GM03348 (cell line): ENCODE measurements at places on chromosomes 6 and 20.

GRCh38 chr6:4289770-4290320 is 154.5 kb upstream of the ECI2 start:
- no peak for DNase-seq

DNA sequence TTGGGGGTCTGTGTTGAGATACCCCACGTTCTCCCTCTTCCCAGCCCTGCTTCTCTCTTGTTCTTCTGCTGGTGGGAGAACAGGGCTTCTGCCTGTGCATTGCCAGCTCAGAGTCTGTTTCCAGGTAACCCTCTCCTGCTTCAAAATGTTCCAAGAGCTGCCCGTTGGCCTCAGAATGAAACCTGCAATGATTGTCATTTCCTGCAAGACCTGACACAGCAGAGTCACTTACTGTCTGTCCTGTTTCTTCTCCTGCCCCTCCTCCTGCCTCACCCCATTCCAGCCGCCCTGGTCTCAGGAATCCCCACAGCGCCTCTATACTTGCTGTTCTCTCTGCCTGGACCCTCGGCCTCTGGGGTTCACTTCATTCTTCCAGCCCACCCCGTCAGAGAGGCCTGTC is 81.4 kb upstream of the ARID1B start:
- DNase-seq = no peak

GRCh38 chr20:42775037-42775436 is 414.7 kb downstream of the PTPRT start:
- DNase-seq = no peak

GRCh38 chr20:23436681-23437080 is 2.8 kb upstream of the CSTL1 start:
- DNase-seq = no peak

DNA sequence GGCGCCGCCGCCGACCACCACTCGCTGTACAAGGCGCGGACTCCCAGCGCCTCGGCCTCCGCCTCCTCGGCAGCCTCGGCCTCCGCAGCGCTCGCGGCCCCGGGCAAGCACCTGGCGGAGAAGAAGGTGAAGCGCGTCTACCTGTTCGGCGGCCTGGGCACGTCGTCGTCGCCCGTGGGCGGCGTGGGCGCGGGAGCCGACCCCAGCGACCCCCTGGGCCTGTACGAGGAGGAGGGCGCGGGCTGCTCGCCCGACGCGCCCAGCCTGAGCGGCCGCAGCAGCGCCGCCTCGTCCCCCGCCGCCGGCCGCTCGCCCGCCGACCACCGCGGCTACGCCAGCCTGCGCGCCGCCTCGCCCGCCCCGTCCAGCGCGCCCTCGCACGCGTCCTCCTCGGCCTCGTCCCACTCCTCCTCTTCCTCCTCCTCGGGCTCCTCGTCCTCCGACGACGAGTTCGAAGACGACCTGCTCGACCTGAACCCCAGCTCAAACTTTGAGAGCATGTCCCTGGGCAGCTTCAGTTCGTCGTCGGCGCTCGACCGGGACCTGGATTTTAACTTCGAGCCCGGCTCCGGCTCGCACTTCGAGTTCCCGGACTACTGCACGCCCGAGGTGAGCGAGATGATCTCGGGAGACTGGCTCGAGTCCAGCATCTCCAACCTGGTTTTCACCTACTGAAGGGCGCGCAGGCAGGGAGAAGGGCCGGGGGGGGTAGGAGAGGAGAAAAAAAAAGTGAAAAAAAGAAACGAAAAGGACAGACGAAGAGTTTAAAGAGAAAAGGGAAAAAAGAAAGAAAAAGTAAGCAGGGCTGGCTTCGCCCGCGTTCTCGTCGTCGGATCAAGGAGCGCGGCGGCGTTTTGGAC is 2.0 kb downstream of the SOX4 start:
- peak; percentile 43 for DNase-seq

DNA sequence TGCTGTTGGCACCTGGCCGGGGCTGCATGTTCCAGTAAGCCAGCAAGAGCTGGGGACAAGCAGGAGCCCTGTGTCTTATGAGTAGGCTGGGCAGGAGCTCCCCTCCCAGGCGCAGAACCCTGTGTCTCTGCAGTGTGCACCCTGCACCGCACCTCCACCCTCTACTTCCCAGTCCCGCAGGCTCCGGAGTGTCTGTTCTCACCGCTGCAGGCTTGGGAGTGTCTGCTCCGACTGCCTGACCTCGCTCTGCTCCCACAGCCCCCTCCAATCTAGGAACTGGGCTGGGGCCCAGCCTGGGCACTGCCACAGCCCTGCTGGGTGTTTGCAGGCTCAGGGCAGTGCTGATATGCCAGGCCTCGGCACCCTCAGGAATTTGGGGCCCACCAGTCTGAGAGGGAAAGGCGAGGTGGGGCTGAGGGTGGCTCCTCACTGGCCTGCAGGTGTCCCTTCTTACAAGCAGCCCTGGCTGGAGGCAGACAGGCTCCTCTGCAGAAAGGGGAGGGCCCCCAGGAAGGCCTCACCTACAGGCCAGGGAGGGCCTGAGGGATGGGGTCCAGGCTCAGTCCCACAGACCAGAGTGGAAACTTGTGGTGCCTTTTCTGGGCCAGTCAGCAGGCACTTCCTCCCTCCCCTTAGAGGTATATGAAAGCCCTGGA is 871.6 kb upstream of the GJE1 start:
- DNase-seq = no peak

GRCh38 chr6:98469141-98469540 is 365.2 kb upstream of the POU3F2 start:
- DNase-seq = no peak

DNA sequence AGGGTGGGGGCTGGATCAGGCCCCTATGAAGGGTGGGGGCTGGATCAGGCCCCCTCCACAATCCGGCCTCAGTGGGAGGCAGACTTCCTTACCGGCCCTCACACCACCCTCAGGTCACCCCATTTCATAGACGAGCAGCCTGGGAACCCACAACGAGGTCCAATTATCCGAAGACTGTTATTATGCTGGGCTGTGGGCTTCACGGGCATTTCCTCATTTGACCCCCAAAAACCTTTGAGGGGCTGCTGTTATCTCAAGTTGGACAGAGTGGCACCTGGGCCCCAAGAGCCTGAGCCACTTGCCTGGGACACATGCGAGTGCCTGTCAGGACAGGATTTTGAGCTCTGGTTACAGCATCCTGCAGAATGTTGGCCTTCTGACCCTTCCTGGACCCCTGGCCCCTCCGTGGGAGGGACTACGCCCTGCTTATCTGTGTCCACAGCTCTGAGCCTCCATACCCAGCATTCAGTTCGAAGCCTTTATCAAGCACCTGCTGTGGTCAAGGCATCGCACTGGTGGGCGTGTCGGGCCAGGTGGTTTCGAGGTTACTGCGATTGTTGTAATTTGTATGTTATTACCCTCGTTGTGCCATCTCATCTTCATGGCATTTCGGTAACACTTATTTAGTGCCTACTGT is 34.5 kb upstream of the PCMTD2 start:
- no peak for DNase-seq

- DNase-seq = peak; percentile 44
Measured at GRCh38 chr6:114096561-114097172, 125.7 kb upstream of the HDAC2 start.

DNA sequence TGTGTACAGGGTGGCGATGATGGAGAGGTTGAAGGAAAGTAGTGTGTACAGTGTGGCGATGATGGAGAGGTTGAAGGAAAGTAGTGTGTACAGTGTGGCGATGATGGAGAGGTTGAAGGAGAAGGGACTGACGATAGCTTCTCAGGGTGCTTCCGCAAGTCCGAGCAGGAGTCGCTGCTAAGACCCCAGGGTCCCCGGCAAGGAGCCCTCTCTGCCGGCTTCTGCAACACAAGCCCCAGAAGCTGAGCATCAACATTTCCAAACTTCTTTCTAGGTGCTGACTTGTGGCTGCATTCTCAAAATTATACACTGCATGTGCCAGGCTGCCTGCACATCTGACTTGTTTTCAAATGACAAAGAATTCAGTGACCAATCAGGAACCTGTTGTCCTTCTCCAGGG is 47.8 kb upstream of the NXT1 start:
- no peak for DNase-seq

GRCh38 chr6:162074641-162075275 is 652.8 kb downstream of the PRKN start:
- no peak for DNase-seq

DNA sequence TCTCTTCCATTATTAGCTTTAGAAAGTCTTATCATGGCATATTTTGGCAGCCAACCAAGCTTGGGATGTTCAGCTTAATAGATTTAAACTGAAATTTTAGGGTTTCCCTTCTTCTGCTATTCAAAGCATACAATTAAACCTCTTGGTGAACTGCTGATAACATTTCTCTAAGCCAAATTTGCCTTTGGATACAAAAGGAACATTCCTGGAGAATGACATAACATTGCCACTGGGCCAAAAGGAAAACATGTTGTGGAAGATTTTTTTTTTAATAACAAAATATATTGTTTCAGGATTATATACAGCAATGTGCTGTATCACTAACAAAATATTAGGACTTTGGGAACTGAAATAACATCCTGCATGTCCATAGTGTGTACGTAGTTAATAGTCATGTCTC is 215.1 kb upstream of the TBX18 start:
- DNase-seq = peak; percentile 23

- no peak for DNase-seq
Measured at GRCh38 chr6:154127657-154128056, 88.6 kb downstream of the OPRM1 start.

GRCh38 chr20:45902199-45902701 is 9.7 kb downstream of the PLTP start:
- no peak for DNase-seq

DNA sequence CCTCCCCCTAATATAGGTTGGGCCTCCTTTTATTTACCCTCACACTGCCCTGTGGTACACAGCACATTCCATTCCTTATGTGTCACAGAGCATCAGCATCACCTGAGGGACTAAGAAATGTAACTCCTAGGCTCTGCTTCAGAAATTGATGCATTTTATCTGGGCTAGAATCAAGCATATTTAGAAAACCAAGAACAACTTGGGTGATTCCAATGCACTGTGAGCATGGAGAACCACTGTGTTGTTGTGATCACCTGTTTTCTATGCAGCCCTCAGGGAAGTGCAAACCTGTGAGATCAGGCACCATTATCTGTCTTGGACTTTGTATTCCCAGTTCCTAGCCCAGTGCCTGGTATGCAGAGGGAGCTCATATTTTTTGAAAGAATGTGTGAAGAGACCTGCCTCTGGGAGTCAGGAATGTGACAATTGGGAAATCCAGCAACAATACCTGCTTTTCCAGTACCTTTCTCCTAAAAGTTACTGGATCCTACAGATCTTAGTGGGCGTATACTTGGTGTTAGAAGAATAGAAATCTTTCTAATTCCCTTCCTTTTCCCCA is 7.0 kb downstream of the KAT14 start:
- no peak for DNase-seq

- DNase-seq = no peak
Measured at GRCh38 chr20:52880259-52880658, 91.9 kb upstream of the TSHZ2 start.

DNA sequence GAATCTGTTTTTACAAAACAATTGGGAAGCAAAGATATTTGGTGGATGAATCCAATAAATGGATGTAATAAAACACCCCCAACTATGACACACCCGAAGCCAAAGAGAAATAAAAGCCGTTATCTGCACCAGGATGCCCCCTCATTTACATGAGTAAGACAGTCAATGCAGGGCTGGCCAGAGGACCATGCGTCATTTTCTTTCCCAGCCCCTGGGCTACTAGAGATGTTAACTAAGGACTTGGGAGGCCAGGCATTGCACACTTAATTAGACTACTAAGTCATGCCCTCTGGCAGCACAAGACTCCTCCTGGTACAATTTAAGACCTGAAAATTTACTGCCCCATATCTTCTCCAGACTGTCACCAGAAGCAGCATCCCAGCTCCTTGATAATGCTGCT is 3.2 kb downstream of the LEMD2 start:
- DNase-seq = peak; percentile 57

DNA sequence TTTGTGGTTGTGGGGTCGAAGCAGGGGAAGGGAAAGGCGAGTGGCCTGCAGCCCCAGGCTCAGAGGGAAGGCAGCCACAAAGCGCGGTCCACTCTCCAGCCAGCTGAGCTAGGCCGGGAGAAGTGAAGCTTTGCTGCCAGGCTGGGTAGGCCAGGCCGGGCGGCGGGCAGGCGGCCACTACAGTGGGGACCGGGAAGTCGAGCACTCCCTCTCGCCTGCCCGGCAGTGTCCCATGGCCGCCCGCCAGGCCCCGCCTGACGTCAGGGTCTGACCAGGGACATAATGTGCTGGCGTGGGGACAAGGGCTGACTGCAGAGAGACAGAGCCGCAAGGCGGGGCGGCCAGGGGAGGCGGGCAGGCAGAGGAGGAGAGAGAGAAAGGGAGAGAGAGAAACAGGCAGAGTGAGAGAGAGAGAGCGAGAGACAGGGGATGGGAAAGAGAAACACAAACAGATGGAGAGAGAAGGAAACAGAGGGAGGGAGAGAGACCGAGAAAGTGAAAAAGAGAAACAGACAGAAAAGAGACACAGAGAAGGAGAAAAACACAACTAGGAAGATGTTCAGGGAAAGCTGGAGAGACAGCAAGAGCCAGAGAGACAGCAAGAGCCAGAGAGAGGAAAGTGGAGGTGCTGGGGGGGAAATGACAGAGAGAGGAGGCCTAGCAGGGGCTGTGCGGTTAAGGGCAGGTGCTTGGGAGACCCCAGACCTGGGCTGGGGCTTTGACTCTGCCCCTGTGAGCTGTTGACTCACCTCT is 94.5 kb upstream of the PTPN1 start:
- DNase-seq = peak; percentile 91

DNA sequence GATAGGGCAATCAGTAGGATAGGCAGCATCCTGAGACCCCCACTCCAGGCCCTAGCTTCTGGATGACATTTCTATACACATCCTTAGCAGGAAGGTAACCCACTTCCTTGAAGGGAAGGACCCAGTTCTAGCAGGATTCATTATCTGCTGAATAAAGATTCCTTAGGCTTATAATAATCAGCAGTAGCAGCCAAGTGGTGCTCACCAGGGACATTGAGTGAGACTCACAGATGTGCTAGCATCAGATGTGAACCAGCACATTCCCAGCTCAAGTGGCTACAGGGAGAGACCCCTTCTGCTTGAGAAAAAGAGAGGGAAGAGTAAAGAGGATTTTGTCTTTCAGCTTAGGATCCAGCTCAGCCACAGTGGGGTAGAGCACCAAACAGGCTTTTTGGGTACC is 244.8 kb upstream of the UFL1 start:
- no peak for DNase-seq

DNA sequence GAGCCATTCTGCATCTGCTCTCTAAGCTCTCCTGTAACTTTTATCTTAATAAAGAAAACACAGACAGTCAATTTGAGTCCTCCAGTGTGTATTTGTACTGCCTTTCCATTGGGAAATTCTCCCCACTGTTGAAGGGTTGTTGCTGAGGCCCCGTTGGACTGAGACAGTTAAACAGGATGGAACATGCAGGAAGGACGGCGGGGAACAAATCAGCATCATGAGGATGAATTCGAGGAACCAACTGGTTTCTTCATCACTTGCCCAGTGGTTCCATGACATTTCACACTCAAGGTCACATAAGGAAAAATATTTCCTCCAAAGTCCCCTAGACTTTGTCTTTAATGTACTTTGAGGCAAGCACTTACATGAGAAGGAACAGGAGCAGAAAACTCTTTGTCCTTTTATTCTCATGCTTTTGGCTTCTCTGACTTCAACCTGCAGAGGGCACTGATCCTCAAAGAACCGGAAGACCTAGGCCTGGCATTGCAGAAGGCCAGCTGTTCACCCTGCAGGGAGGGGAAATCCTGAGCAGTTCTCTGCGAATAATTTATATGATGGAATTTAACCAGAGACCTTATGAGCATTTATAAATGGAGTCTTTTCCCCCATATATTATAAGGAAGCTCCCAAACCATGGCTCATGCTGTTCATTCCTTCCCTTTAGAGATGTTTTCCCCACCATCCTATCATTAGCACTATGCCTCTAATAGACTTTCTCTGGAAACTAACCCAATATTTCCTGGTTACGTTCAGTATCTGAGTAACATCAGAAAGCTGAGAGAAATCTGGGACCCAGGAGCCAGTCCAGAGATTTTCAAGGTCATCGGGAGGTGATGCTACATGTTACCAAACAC is 55.2 kb upstream of the ADGRF1 start:
- DNase-seq = peak; percentile 88
